ENCODE measurements at places on chromosomes 2 and 18. TPM values are rescaled to one million over a fixed set of nuclear protein-coding genes. Genes with fewer than 3 reads are reported as not detected.

The TLX2 gene
- total RNA-seq = not detected

The GALR1 gene
- total RNA-seq = not detected

The MAP3K19 gene
- not detected for total RNA-seq

The DNAH6 gene
- total RNA-seq = under 0.01 TPM

The HIBCH gene
- 12.2 TPM for total RNA-seq

The C1GALT1C1L gene
- 0.33 TPM for total RNA-seq

The SAG gene
- total RNA-seq = not detected

The INHA gene
- 1.0 TPM for total RNA-seq

The CAPN14 gene
- not detected for total RNA-seq

The RAB17 gene
- 0.63 TPM for total RNA-seq

The DNAJC5G gene
- total RNA-seq = not detected

The MSH2 gene
- 23.3 TPM for total RNA-seq

The IL1RN gene
- not detected for total RNA-seq

The ITGB6 gene
- total RNA-seq = 2.6 TPM

The CACNB4 gene
- total RNA-seq = 0.13 TPM

The CDH20 gene
- 1.3 TPM for total RNA-seq

The EVA1A gene
- total RNA-seq = 80.2 TPM

The CFAP65 gene
- total RNA-seq = 0.13 TPM

The KYNU gene
- under 0.01 TPM for total RNA-seq

The UGT1A3 gene
- not detected for total RNA-seq

The AQP12B gene
- total RNA-seq = not detected

The OTX1 gene
- total RNA-seq = 0.16 TPM

The MMADHC gene
- 54.9 TPM for total RNA-seq

The ABCA12 gene
- under 0.01 TPM for total RNA-seq

The MTA3 gene
- total RNA-seq = 17.4 TPM

The SERPINB2 gene
- total RNA-seq = not detected

The NPHP1 gene
- total RNA-seq = 2.6 TPM

The ERBB4 gene
- total RNA-seq = 5.2 TPM

The GPR39 gene
- 4.7 TPM for total RNA-seq

The PROC gene
- total RNA-seq = 2.3 TPM

The PTH2R gene
- total RNA-seq = not detected

The NOSTRIN gene
- total RNA-seq = not detected

The IHH gene
- not detected for total RNA-seq

The CD8A gene
- not detected for total RNA-seq

The UGT1A8 gene
- total RNA-seq = not detected

The GRP gene
- not detected for total RNA-seq

The PLEKHB2 gene
- 75.6 TPM for total RNA-seq

The CAD gene
- total RNA-seq = 124 TPM

The SERPINB10 gene
- total RNA-seq = not detected

The ATP6V1C2 gene
- not detected for total RNA-seq

The HOXD13 gene
- total RNA-seq = not detected

All from mesangial cell (primary cell).